A549 treated with CpdA at 1 μM for 4 hours (cell line): ENCODE measurements at places on chromosomes 11 and 22. TPM values are rescaled to one million over a fixed set of nuclear protein-coding genes. Genes with fewer than 3 reads are reported as not detected.

P4HA3 gene
- 29.6 to 51.0 TPM (median 40.7 TPM) in 5 replicates for total RNA-seq

CDC45 gene
- total RNA-seq = 24.1 to 27.9 TPM (median 24.8 TPM) in 5 replicates

MED15 gene
- total RNA-seq = 45.7 to 54.7 TPM (median 46.2 TPM) in 5 replicates

PLEKHA7 gene
- total RNA-seq = 14.1 to 19.2 TPM (median 17.2 TPM) in 5 replicates

CLDN5 gene
- total RNA-seq = not detected in 5 replicates
